ENCODE measurements at places on chromosomes 5 and 9.

GRCh38 chr5:133123297-133123696, 71.5 kb downstream of the HSPA4 start:
- DNase-seq = no peak

DNA sequence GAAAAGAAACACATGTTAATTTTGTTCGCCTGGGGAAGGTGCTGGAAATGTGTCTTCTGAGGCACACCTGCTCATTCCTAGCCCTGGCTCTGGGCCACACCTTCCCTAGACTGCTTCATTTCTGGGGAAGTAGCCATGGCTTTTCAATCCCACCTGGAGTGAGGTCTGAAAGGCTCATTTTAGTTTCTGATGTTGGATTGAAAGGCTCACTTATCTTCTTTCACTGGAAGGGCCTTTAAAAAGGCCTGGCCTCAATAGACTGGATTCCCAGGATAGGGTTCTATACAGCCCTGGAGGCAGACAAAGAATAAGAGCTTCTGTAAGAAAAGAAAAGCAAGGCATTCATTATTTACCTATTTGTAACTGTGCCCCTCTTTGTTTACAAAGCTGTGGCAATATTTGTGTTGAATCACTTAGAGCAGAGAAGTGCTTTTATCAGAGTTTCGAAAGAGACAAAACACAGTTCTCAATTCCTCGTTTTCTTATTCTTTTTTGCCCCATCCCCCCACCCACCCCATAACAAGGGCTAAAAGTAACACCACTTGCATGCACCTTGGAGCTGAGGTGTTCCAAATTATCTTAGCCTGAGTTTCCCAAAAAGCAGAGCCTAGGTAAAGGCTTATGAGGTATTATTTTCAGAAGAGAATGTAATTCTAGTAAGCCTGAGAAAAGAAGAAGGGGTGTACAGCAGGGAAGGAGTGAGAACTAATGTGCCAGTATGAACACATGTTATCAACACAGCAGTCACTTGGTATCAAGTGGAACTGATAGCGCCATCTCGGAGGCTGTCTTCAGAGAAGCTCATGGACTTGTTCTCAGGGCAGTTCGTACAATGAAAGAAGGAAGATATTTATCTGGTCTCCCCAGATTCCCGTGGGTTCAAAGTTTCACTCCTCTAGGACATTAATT, 413.1 kb downstream of the KCTD16 start:
- DNase-seq = no peak

GRCh38 chr5:74903165-74903787, 37.1 kb upstream of the FAM169A start:
- peak; percentile 7 for DNase-seq

- no peak for DNase-seq
Measured at GRCh38 chr5:19866090-19866450, 121.9 kb downstream of the CDH18 start.

GRCh38 chr5:7793895-7794294, 57.0 kb downstream of the CFAP90 start:
- DNase-seq = no peak

- DNase-seq = peak; percentile 45
Measured at GRCh38 chr9:33858423-33858822, 41.5 kb downstream of the UBE2R2 start.

DNA sequence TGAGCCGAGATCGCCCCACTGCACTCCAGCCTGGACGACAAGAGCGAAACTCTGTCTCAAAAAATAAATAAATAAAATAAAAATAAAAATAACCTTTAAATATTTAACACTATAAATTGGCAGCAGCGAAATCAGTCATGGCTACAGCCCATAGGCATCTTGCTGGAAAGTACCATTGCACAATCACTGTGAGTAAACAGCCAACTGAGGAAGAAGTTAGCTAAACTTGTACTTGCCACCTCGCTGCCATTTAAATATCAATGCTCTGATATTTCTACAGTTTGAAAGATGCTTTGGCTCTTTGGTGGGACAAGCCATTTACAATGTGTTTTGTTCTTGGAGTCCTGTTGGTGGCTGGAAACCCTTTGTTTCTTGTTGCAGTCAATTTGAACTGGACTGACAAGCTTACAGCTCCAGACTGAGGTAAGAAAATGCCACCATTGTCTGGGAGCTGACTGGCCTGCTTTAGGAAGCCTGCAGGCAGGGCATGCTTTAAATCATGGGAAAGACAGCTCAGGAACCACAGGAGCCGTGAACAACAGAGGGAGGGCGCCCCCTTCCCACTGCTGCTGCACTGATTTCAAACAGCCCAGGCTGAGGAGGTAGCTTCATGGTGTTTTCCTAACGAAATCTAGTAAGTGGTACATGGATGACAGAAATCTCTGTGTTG, 322.8 kb upstream of the RFX3 start:
- DNase-seq = peak; percentile 39

DNA sequence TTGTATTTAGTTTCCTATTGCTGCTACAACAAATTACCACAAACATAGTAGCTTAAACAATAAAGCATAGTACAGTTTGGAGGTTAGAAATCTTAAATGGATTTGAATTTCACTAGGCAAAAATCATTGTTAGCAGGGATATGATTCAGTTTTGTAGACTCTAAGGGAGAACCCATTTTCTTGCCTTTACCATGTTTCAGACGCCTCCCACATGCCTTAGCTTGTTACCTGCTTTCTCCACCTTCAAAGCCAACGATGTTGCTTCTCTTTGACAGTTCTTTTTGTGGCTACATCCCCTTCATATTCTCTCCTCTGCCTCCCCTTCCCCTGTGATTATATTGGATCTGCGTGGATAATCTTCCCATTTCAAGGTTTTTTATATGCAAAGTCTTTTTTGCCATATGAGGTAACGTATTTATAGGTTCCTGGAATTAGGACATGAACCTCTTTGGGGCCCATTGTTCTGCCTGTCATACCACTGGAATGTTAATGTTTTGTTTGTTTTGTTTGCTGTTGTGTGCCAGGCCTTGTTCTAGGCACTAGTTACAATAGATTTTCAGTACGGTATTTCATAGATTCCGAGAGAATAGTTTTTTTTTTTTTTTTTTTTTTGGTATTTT, 54.1 kb downstream of the UHRF2 start:
- DNase-seq = no peak

- DNase-seq = no peak
Measured at GRCh38 chr9:36113999-36114398, 22.5 kb upstream of the GLIPR2 start.

GRCh38 chr9:131237291-131237690, 39.0 kb downstream of the FAM78A start:
- no peak for DNase-seq

DNA sequence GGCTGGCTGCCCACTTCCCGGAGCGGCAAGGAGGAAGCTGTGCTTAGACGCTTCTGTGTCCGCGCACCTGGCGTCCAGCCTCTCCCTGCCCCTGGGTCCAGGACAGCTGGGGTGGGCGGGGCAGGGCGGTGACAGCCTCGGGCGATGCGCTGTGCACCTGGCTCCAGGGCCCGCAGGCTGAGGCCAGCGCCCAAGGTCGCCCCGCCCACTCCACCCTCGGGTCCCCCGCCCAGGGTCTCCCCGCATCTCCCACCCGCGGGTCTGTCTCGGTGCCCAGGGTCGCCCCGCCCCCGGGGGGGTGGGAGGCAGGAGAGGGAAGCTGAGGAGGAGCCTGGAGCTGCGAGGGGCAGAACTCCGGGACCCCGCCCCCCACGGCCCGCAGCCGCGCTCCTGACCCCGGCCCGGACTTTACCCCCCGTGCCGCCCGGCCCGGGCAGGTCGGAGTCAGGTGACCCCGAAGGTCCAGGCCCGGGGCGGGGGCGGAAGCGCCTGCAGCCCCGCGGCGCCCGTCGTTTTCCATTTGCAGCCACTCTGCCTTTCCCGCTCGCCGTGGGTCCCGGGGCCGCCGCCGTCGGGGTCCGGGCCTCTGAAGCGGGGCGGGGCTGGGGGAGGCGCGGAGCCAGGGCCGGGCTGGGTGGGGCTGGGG, at the start of gene ENTPD8:
TSS of gene ENTPD8 (minus strand) at position 69 of the 646 bp plus-strand sequence. CDS start 3,072 bp downstream, outside the sequence.
- DNase-seq = peak; percentile 28

GRCh38 chr5:154197801-154198491, 7.4 kb downstream of the GALNT10 start:
- DNase-seq = peak; percentile 57

- DNase-seq = no peak
Measured at GRCh38 chr5:30183795-30184194, 1009.7 kb upstream of the CDH6 start.

DNA sequence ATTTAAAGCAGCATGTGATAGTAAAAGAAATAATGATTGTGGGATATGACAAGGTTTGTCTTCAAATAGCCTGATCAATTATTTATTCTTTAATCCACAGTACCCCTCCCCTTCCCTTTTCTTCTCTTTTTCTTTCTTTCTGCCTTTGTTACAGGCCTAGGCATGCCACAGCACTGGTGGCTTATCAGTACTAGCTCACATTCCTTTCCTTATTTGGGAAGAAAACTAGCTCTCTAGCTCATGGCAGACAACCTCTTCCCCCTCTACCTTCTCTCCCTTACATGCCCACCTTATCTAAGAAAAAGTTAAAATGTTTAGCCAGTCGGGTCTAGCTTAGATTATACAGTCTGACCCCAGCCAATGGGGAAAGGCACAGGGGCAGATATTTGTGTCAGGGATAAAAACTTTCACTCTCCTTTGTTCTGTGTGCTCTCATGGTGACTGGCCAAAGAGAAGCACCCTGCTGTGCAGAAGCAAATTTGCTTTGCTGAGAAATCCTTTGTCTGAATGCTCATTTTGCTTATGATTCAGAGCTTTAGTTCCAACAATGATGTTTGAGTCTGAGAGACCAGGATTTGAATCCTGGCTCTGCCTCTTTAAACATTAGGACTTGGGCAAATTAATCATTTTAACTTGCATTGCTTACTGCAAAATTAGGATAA, 75.8 kb upstream of the CDH12 start:
- DNase-seq = no peak

DNA sequence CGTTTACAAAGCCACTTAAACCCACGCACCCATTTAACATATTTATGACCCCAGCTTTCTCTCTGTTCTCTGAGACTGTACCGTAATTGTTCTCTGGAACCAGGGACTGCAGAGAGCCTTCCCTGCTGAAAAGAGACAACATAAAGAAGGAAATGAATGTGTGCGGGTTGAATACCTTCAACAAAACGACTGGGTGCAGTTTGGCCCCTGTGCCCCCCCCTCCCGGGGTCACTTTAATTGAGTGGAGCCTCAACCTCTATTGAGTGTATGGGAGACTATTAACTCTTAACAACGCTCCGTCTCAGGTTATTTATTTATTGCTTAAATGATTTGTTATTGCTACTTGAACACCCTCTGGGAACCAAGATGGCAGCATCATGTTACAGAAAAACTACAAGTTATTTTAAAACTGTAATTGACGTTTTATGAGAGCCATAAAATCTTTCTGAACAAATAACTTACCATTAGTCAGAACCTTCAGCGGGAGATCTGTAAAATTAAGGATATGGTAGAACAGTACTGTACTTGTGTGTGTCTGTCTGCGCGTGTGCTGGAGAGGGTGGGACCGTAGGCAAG, 70.6 kb downstream of the GAS1 start:
- no peak for DNase-seq

DNA sequence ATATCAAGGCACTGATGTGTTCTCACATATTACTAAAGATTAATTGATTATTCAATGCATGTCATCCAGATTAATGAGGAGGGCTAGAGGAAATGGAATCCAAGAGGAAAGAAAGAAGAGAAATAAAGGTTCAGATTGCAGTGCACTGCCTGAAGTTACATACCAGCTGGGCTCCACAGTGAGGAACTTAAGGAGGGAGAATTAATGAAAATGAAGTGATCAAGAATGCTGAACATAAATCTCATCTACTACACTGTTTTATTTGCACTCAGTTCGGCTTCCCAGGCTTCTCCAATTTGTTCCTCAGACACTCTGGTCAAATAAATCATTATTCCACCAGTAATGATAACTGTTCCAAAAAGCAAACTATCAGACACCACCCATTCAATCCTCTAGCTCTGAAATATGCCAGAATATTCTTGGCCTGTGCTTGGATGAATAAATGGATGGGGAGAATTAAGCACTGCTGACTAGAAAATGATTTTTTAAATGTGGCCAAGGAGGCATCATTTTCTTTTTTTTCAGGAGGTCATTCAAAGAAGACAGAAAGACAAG, 88.6 kb upstream of the FBN2 start:
- DNase-seq = no peak

DNA sequence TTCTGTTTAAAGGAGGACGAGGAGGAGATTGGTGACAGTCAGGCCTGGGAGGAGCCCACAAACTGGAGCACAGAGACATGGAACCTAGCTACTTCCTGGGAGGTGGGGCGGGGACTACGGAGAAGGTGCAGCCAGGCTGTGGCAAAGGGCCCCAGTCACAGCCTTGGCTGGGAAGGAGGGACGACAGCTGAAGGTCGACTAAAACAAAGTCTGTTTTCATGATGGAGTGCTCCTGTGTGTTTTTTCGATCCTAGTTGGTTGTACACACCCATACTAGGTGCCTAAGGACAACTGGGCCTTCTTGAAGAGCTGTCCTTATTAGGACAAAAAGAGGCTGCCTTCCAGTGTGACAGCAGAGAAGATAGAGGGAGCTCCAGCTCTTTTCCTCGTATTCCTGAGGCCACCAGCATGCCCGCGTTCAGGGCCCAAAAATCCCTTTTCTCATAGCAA, 2.9 kb downstream of the CCDC107 start:
- DNase-seq = peak; percentile 53

DNA sequence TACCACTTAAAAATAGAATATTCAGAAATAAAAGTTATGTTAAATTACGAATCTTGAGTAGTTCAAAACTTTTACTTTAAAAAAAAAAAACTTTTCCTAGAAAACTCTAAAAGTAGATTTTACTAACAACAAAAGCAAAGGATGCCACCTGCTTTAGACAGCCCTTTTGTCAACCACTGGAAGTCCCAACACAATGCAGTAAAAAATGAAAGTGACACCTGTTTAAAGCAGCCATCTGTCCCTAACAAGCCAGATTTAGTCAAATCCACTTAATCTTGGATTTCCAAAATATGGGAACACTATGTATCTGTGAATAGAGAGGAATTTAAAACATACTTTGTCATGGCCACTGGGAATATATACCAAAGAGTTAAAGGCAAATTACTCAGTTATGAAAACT, 3.8 kb downstream of the RFX3 start:
- no peak for DNase-seq

DNA sequence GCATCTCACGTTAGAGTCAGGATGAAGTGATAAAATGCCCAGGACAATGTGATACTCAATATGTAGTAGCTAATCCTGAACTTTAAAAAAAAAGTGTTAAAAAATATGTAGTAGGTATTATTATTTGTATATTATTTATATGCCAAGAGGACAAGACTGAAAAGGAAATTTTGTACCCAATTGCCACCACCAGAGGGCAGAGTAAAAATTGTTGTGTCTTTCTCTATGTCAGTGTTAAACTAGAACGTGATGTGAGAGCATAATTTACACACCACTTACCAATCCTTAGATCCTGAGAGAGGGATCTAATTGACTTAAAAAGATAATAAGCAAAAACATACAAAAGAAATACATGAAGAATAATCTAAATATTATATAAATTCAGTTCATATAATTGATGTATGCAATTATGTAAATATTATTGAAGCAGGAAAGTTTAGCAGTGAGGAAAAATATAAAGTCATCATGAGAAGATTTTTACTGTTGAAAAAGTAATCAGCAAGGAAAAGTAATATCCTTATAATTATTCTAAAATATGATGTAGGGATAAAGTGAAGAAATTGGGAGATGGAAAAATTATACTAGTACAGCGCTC, 288.9 kb downstream of the RAB3C start:
- DNase-seq = peak; percentile 47

GRCh38 chr5:3715062-3715461, 119.4 kb downstream of the IRX1 start:
- DNase-seq = no peak
